ENCODE measurements at places on chromosomes 4 and X. TPM values are rescaled to one million over a fixed set of nuclear protein-coding genes. Genes with fewer than 3 reads are reported as not detected.

- no peak overlapping the region for H3K4me3 ChIP-seq
- no peaks in the 10 kb centered on the region for H3K27me3 ChIP-seq
- H3K36me3 ChIP-seq = peaks cover 6% of the 10 kb centered on the region
- DNase-seq = no peak
These were observed 37.8 kb downstream of the ACOT9 start for GRCh38 chrX:23705235-23705634.

DNA sequence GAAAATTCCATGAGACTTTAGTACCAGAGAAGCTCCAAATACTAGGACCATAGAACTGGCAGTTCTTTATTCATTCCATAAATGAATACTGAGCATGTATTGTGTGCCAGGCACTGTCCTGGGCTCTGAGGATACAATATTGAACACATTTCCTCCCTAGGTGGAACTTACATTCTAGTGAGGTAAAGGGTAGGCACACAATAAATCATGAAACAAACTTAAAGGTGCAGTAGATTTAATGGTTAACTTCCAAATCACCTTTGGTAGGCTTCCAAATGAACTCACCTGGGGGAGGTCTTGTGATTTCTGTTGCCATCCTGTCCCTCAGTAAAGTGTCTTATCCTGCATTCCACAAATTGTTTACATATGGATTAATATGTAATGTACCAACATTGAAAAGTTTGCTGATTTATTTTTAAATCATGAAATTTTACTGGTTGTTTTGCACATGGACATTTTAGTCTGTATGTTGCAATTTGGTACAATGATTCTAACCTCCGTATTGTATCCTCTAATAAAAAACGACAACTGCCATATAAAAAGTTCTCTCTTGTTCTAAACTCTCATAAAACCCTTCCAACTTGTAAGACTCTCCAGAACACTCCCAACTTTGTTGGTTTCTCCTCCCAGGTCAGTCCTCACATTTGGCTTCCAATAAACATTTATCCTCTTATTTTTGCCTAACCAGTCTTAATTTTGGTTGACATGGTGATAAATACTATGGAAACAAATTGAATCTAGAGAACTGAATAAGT, 4.5 kb upstream of the MAGEA11 start:
- H3K27ac ChIP-seq = no peak overlapping the region
- no peaks in the 10 kb centered on the region for H3K36me3 ChIP-seq
- H3K4me3 ChIP-seq = no peak overlapping the region
- H3K27me3 ChIP-seq = no peaks in the 10 kb centered on the region
- H3K4me1 ChIP-seq = no peaks in the 10 kb centered on the region

GRCh38 chr4:91288702-91289311, 1015.0 kb upstream of the GRID2 start:
- H3K27ac ChIP-seq = peak overlapping the region; percentile 58
- H3K36me3 ChIP-seq = no peaks in the 10 kb centered on the region
- H3K4me1 ChIP-seq = peaks cover 14% of the 10 kb centered on the region

DNA sequence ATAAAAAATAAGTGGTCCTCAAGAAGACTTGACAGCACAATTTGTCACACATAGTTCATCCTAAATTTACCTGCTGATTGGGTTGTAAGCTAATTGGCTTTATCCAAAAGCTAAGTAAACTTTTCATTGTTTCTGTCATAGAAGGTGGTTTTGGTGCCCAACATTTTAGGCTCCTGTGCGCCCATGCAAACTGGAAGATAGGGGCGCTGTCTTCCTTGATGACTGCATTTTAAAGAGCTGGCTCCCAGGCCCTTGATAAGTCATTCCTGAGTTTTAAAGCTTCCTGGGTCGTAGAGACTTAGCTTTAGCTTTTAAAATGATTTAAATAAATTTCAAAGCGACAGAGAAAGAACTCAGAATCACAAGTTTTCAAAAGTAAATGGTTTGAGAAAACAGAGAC, 625.4 kb upstream of the GALNT7 start:
- no peaks in the 10 kb centered on the region for H3K36me3 ChIP-seq
- no peak for DNase-seq
- no peak overlapping the region for H3K27ac ChIP-seq
- no peaks in the 10 kb centered on the region for H3K27me3 ChIP-seq

DNA sequence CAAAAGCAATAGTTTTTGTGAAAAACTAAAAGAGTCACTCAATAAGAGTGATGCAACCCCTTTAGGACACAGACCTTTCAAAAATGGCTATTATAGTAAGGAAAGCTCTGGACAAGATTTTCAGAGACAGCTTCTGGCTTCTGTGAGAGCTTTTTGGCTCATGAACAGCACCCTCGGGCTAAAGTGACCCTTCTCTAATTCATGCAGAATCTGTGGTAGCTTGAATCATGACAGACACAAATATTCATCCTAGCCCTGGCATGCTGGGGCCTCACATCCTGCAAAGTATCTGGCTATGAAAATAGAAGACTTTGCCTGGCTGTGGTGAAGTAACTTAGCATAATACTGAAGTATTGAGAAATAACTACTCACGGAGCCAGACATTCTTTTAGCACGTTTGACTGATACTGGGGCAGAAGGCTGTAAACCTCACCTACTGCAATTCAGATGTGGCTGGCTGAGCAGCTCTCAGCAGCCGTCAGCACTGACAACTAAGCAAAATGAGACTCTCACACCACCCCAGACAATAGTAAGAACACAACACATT, 327.3 kb downstream of the MAPK10 start:
- H3K36me3 ChIP-seq = no peaks in the 10 kb centered on the region
- no peak overlapping the region for H3K4me3 ChIP-seq
- H3K27me3 ChIP-seq = peaks cover 2% of the 10 kb centered on the region
- peaks cover 12% of the 10 kb centered on the region for H3K4me1 ChIP-seq

DNA sequence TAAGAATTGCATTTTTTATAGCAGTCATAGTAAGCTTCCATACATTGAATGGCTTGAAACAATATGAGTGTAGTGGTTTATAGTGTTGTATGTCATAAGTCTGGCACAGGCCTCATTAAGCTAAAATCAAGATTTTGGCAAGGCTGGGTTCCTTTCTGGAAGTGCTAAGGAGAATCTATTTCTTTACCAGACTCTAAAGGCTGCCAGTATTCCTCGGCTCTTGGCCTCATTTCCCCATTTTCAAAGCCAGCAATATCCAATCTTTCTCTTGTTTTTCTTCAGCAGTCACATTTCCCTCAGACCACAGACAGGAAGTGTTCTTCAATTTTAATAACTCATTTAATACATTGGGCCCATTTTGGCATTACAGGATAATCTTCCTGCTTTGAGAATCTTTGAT, 1155.5 kb upstream of the PABPC4L start:
- H3K27me3 ChIP-seq = no peaks in the 10 kb centered on the region
- no peaks in the 10 kb centered on the region for H3K36me3 ChIP-seq
- H3K27ac ChIP-seq = no peak overlapping the region
- no peak for DNase-seq
- H3K4me3 ChIP-seq = no peak overlapping the region

- H3K27me3 ChIP-seq = peaks cover 2% of the 10 kb centered on the region
- no peak overlapping the region for H3K4me3 ChIP-seq
- no peaks in the 10 kb centered on the region for H3K4me1 ChIP-seq
- no peak overlapping the region for H3K27ac ChIP-seq
- H3K36me3 ChIP-seq = no peaks in the 10 kb centered on the region
- DNase-seq = no peak
These were observed 243.1 kb upstream of the TENM3 start for GRCh38 chr4:182000077-182000476.

DNA sequence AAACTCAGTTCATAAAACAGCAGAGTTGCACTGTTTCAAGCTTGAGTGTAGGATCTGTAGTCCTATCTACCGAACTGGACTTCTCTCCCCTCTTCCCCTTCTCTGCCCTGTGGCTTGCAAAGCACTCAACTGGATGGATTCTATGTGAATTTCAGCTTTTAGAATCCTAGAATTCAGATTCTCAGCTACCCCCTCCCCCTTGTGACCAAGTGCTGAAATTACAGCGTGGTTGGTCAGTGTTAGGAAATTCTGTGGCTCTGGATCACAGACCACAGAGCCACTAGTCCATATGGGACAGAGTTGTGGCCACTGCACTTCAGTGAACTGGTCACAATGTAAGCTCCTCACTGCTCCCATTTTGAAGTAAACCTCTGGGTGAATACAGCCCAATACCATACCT, 64.6 kb upstream of the TRPC5 start:
- peak; percentile 6 for DNase-seq
- no peaks in the 10 kb centered on the region for H3K4me1 ChIP-seq
- H3K27me3 ChIP-seq = no peaks in the 10 kb centered on the region
- no peak overlapping the region for H3K27ac ChIP-seq

DNA sequence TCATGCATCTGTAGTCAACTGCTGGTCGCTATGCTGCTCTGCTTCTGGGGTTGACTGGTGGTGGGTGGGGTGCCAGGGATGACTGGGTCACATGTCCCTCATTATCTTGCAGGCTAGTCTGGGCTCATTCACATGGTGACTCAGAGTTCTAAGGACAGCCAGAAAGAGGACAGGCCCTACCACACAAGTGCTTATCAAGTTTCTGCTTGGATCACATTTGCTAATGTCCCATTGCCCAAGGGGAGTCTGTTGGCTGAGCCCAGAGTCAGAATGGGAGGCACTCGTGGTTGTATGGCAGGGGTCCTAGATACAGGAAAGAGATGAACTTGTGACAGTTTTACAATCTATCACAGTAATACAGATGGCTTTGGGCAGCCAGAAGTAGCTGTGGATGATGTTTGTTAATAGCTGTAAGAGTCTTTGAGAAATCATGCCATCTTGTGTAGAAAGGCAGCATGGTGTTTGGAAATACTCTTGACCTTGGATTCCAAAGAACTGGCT, 221.3 kb downstream of the GPAT3 start:
- no peak overlapping the region for H3K4me3 ChIP-seq
- H3K4me1 ChIP-seq = no peaks in the 10 kb centered on the region
- no peak for DNase-seq
- no peaks in the 10 kb centered on the region for H3K36me3 ChIP-seq
- no peak overlapping the region for H3K27ac ChIP-seq
- H3K27me3 ChIP-seq = no peaks in the 10 kb centered on the region

- H3K4me1 ChIP-seq = peaks cover 3% of the 10 kb centered on the region
- no peak overlapping the region for H3K4me3 ChIP-seq
- DNase-seq = no peak
- H3K36me3 ChIP-seq = no peaks in the 10 kb centered on the region
These were observed 1063.8 kb upstream of the INTU start for GRCh38 chr4:126568652-126569570.

GRCh38 chrX:15497865-15498264, 2.7 kb upstream of the BMX start:
- peaks cover 32% of the 10 kb centered on the region for H3K4me1 ChIP-seq
- H3K36me3 ChIP-seq = no peaks in the 10 kb centered on the region
- H3K27ac ChIP-seq = no peak overlapping the region
- peak; percentile 67 for DNase-seq

- H3K4me3 ChIP-seq = no peak overlapping the region
- DNase-seq = no peak
- H3K27me3 ChIP-seq = no peaks in the 10 kb centered on the region
- no peaks in the 10 kb centered on the region for H3K4me1 ChIP-seq
- no peaks in the 10 kb centered on the region for H3K36me3 ChIP-seq
These were observed 1159.7 kb upstream of the PCDH7 start for GRCh38 chr4:29560452-29560851.

DNA sequence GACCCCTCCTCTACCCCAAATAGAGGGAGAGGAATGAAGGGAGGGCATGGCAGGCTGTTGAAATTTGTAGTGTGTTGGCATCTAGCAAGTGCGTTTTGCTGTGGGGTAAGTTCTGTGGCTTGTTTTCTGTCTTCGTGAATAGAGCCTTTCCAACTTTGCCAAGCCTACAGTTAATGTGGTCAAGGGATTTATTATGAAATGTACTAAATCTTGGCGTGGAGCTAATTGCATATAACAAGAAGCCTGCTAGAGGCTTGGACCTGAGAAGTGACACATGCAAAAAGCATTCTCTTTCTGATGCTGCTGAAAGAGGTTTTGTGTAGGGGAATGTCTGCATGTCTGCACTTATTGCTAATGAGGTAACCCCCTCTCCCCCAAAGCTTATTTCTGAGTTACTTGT, 132.2 kb downstream of the BMPR1B start:
- no peak overlapping the region for H3K4me3 ChIP-seq
- H3K36me3 ChIP-seq = no peaks in the 10 kb centered on the region
- DNase-seq = no peak
- no peaks in the 10 kb centered on the region for H3K27me3 ChIP-seq
- H3K4me1 ChIP-seq = peaks cover 16% of the 10 kb centered on the region

- H3K27ac ChIP-seq = no peak overlapping the region
- no peak for DNase-seq
- H3K4me1 ChIP-seq = no peaks in the 10 kb centered on the region
- H3K27me3 ChIP-seq = no peaks in the 10 kb centered on the region
- H3K4me3 ChIP-seq = no peak overlapping the region
These were observed 343.0 kb downstream of the OPHN1 start for GRCh38 chrX:68090266-68090665.

GRCh38 chr4:151462554-151462953, 53.6 kb downstream of the FHIP1A start:
- no peaks in the 10 kb centered on the region for H3K27me3 ChIP-seq
- H3K4me1 ChIP-seq = no peaks in the 10 kb centered on the region
- no peaks in the 10 kb centered on the region for H3K36me3 ChIP-seq

DNA sequence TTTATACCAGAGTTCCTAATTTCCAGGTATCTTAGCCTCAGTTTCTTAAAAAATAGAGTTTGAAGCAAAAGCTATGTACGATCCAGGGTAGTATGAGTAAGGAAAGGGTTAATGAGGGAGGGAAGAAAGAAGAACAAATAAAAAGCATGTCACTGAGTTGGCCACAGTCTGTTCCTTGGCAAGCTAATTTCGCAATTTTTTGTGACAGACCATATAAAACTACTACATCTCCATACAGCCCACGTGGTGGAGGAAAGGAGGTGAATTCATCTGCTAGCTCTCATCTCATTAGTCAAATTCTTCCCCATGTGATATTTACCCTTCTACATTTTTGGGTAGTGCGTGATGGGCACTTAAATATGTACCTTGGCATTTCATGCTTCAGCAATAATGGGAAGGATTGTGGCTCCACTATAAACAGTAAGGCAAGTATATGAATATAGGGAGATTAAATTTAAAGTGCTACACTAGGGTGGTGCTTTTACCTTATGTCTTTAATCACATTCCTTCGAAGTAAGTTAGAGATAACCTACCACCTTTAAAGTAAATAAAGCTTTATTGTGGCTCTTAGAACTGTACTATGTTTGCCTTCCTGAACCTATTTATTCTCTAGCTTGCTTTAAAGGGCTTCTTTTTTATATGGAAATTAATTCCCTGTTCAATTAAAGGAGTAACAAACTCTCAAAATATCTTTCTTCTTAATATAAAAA, 102.1 kb upstream of the VAMP7 start:
- DNase-seq = no peak
- no peaks in the 10 kb centered on the region for H3K4me1 ChIP-seq
- H3K36me3 ChIP-seq = peaks cover 10% of the 10 kb centered on the region
- no peak overlapping the region for H3K27ac ChIP-seq

DNA sequence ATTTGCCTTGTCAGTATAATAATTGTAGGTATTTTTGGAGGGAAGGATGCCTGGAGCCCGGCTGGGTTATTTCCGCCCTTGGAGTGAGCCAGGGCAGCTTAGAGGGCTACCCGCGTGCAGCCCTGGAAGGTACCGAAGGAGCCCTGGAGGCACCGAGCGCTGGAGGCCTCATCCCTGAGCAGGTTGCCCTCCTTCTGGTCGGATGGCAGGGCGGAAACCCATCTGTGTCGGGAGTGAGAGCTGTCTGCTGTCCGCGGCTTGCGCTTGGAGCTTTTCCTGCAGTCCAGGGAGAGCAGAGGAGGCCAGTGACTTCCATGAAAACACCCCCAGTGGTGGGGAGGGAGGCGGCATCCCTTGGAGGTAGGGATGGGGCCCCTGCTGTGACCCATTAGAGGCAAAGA, 122.1 kb downstream of the TBL1X start:
- no peaks in the 10 kb centered on the region for H3K36me3 ChIP-seq
- no peak for DNase-seq
- H3K4me3 ChIP-seq = no peak overlapping the region
- peaks cover 1% of the 10 kb centered on the region for H3K27me3 ChIP-seq

The MFAP3L gene
- total RNA-seq = 6.3 TPM

The HMGB2 gene
- 160 TPM for total RNA-seq

The TLR3 gene
- total RNA-seq = not detected

The CXCL11 gene
- not detected for total RNA-seq

The ZNF630 gene
- 1.7 TPM for total RNA-seq

The EFHC2 gene
- total RNA-seq = 0.41 TPM
